ENCODE measurements at places on chromosomes 4 and X.

DNA sequence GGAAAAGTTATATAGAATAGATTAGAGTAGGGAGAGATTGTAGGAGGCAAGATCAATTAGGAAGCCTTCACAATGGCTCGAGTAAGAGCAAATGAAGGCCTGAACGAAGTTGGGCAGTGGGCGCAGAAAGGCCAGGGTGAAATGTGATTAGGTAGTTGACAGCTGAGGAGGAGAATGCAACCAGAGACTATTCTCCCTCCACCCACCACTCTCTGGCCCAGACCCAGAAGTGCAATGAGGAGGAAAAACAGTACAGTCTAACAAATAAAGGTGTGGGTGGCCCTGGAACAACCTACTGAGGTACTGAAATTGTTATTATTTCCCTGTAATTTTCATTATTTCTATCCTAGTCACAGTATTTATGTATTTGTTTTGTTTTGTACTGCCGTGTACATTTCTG, 176.7 kb downstream of the SLC39A8 start:
- DNase-seq, result no peak

GRCh38 chr4:152185786-152186550, 349.9 kb downstream of the FBXW7 start:
- no peak for DNase-seq

GRCh38 chrX:105870445-105870844, 48.1 kb downstream of the NRK start:
- DNase-seq, result no peak

GRCh38 chr4:78145622-78146021, 88.5 kb downstream of the FRAS1 start:
- DNase-seq, result no peak

- no peak for DNase-seq
Measured at GRCh38 chr4:80422727-80423404, 87.3 kb downstream of the CFAP299 start.

DNA sequence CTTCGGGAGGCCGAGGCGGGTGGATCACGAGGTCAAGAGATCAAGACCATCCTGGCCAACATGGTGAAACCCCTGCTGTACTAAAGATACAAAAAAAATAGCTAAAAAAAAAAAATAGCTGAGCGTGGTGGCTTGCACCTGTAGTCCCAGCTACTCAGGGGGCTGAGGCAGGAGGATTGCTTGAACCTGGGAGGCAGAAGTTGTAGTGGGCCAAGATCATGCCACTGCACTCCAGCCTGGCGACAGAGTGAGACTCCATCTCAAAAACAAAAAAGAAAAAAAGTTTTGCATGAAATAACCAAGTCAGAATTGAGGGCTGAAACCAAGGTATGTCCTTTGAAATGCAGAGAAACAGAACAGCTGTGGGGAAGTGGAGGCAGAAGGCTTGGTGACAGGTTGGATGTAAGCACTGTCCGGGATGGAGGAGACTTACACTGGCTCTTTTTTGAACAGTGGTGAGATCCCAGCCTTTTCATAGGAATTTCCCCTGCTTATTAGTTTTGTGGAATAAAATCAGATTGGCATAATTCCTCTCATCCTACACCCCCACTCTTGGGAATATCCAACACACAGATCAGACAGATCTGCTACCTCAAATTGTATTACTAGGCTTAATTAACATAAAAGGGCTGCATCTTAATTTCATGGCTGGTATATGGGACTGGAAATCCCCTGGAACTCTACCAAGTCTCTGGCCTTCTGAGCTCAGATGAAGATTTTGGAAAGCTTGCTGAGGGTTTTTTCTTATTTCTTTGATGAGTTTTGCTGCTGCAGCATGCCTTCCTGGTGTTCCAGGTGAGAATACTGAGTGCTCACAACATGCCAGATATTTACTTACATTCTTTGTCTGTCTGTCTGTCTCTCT, 18.8 kb upstream of the C4orf36 start:
- no peak for DNase-seq

DNA sequence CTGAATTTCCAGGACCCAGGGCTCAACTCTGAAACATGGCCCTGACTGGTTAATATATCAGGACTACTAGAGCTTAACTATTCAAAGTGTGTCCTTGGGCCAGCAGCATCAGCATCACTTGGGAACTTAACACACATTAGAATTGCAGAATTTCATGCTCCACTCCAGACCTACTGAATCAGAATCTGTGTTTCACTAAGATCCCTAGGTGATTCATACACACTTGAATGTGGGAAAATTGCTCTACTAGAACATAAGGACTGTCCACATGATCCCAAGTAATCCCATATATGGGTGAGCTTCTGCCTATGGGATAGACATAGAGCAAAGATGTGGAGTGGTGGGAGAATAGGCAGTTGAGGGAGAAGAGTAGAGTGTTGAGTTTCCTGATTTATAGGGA, 192.5 kb upstream of the CLNK start:
- DNase-seq, result no peak

DNA sequence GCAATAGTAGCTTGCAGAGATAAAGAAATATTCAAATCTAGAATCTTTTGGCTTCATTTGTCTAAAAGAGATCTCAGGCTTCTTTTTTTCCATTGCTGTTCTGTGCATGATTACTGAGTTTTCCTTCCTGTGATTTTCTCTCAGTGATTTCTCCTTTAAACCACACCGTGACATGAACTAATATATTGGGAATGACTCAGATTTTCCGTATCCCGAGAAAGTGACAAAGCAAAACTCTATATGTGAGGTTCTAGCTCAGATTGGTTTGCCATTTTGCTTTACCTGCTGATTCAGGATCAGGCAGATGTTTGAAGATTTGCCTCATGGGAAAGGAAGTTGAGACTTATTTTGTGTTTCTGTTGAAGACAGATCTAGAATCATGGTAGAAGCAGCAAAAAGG, 59.4 kb downstream of the MTHFD2L start:
- no peak for DNase-seq

DNA sequence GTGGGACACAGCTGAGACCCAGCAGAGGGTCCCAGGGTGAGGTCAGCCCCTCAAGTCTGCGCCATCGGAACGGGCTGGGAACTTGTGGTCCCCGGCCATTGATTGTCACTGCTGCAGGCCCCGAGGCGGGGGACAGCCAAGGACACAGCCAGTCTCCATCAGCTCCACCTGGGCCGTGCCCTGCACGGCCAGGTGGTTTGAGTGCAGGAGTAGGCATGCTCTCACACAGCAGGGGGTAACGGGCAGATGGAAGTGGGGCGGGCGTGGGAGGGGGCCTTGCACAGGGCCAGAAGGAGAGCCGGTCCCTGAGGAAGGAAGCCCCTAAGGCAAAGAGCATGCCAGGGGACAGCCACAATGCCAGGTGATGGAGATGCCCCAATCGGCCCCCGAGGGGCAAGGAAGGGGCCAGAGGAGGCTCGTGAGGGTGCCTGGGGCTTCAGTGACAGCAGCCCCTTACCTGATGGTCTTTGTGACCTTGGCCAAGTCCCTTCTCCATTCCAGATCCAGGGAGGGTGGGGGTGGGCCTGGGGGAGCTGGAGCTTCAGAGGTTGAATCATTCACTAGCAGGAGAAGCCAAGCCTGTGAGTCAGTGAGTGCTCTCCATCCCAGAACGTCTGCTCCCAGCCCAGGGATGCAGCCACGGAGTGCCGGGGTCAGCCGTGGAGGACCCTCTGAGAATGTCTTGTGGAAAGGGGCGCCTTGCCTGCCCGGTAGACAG, 2.3 kb downstream of the ATP2B3 start:
- no peak for DNase-seq

DNA sequence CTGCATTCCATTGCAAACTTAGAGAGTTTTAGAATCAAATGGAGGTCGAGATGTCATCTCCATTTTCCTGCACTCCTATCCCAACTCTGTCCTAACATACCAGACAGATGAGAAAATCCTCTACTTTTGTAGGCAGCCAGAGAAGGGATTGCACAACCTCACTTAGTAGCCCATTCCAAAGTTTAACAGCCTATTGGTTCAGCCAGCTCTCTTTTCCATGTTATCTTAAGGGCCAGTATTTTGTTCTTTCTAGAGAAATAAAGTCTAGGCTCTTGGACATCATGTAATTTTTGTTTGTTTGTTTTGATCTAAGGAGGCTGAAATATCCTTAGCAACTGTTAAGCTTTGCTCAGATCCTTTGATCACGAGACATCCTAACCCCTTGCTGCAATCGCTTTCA, 173.0 kb downstream of the COX18 start:
- no peak for DNase-seq

GRCh38 chrX:57453901-57454300, 137.9 kb upstream of the ZXDB start:
- DNase-seq, result no peak

DNA sequence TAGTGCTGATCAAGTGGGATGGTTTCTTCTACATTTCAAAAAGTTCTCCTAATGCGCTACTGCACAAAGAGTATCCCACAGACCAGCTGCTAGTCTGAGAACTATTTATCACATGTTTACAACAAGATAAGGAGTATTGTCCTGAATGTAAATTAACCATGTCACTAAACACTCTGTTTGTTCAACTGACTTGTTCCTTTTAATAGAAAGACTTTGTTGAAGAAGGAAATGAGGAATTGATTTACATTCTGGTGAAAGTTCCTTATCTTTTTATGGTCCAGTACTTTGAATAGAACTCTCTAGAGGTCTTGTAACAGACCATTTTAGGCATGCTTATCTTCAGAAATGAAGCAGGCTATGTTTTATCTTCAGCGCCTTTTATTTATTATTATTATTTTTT, 67.3 kb upstream of the IL13RA1 start:
- no peak for DNase-seq

- no peak for DNase-seq
Measured at GRCh38 chrX:50988649-50989048, 78.1 kb downstream of the BMP15 start.
